Activated CD4-positive, alpha-beta T cell treated with anti-CD3 and anti-CD28 coated beads, Interleukin-2, amount 50 U/mL, for 4 hours (primary cell): ENCODE measurements at places on chromosomes 1 and 21.

DNA sequence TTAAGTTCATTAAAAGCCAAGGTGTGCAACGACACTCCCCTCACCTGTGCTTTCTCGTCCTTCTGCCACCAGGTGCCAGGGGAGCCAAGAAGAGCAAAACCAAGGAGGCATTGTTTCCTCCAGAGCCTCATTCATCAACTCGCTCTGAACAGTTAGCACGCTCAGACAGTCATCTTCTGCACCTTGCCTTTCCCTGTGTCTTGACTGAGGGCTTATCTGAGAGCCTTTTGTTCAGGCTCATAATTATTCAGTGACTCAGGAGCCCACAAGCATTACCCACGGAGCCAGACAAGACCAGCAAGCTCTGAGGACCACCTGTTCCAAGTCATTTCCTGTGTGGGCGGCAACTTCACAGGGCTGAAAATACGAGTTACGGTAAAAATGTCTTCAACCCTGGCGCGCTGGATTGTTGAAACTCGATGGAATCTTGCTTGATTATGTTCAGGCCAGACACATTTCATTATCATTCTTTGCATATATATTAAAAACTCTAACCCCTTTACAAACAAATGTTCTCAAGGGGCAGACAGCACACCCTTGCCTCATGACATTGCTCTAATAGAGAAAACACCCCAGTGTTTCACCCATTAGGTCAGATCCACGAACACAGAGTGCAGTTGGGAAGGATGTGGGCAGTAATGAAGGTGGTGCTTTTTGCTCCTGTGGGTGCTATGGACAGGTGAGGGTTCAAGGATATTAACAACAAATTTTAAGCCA, 89.7 kb upstream of the RUNX1 start:
- peak; percentile 62 for DNase-seq

DNA sequence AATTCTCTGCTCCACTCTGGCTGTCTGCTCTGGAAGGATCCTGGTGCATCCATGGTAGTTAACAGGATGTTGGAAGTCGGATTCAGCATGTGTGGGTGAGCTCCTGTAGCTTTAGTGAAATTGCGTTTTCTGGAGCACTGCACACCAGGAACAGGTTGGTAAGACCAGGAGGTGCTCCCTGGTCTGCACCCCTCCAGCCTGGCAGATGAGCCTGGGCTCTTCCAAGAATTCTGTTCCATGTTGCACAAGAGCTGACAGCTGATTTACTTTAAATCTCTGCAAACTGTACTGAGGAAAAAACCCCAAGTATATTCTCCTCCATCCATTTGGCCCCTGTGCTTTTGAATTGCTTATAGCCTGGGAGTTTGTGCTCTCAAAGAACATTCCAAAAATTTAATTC, 33.7 kb downstream of the KCNK1 start:
- DNase-seq: no peak

DNA sequence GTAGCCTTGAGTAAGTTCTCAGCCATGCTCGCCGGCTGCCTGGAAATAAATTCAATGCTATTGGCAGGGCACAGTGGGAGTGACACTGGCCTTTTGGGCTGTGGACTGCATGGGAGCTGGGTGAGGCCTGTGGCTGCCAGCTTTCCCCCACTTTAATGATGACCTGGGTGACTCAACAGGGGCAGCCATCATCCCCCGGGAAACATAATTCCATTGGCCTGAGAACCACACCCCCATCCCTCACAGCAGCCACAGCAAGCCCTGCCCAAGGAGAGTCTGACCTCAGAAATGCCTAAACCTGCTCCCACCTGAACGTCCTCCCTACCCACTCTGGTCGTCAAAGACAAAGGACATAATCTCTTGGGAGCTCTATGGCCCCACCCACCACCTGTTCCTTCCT, 384.0 kb downstream of the LTN1 start:
- DNase-seq: no peak

- DNase-seq: no peak
These were observed 34.7 kb upstream of the GPR25 start for GRCh38 chr1:200837931-200838571.
